ENCODE measurements at places on chromosomes 2 and 18.

- DNase-seq, result no peak
These were observed 622.3 kb upstream of the ACVR2A start for GRCh38 chr2:147222506-147222905.

GRCh38 chr18:61295153-61295552 lies 38.1 kb upstream of the CDH20 start:
- DNase-seq, result no peak

DNA sequence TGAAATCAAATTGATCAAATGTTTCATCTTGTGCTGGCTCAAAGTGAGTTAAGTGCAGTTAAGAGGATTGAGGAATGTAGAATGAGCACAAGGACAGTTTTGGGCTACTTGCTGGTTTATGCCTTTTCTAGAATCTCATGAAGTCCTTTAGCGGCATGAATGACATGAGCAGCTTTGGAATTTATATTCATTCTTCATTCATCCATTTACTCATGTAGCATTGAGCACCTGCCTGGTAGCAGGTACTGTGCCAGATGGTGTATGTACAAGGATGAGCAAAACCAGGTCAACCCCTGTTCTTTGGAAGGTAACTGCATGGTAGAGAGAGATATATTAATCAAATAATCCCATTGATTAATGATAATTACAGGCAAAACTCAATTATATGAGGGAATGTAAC lies 1.2 kb downstream of the ICOS start:
- DNase-seq, result no peak

- no peak for DNase-seq
These were observed 718.2 kb upstream of the SOX11 start for GRCh38 chr2:4973973-4974372.

DNA sequence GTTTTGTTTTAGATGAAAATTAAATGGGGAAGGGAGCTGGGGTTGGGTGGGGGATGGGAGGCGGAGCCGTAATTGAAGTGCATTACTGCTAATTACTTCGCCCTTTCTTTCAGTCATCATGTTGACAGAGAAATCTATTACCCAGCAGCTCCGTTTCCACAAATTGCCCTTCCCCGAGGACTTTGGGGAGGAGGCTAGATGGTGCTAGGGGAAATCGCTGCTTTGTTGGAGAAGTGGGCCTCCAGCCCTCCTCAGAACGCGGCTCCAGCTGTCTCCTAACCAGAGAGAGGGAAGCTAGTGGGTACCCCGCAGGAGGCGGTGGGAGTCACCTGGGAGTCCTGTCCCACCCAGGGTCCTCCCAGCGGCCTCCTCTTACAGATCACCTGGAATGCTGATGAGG lies 130.9 kb upstream of the MYCN start:
- no peak for DNase-seq

GRCh38 chr2:173922760-173923159 lies 42.4 kb downstream of the SP3 start:
- no peak for DNase-seq

- no peak for DNase-seq
These were observed 992.7 kb upstream of the CDH2 start for GRCh38 chr18:29169599-29169998.

DNA sequence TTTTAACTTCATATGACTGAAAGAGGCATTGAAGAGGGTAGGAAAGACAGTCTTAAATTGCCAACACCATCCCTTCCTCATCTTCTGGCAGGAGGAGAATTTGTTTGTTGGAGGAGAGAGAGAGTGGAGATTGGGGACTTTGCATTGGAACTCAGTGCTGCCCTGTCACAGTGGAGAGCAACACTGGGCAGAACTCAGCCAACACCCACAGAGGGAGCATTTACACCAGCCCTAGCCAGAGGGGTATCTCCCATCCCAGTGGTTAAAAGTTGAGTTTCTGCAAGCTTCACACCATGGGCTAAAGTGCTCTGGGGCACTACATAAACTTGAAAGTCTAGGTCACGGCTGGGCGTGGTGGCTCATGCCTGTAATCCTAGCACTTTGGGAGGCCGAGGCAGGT lies 174.1 kb downstream of the ANKRD30B start:
- DNase-seq, result no peak
